Naive thymus-derived CD4-positive, alpha-beta T cell (primary cell): ENCODE measurements at places on chromosomes 5 and 9. TPM values are rescaled to one million over a fixed set of nuclear protein-coding genes. Genes with fewer than 3 reads are reported as not detected.

GPR21 gene
- 1.7 TPM in 1 of 2 replicates, not detected in the other for total RNA-seq

SEC24A gene
- 16.0 TPM for total RNA-seq

SPOCK1 gene
- 0.05 TPM in 1 of 2 replicates, not detected in the other for total RNA-seq

CCNJL gene
- total RNA-seq, result not detected

TMEM174 gene
- not detected in 2 replicates for total RNA-seq

CBY3 gene
- 0.62 TPM for total RNA-seq

FBP2 gene
- total RNA-seq, result not detected

SNCB gene
- not detected for total RNA-seq

SAXO1 gene
- not detected for total RNA-seq

HTR4 gene
- total RNA-seq, result not detected

ZDHHC21 gene
- total RNA-seq, result 5.7 TPM

CDK7 gene
- 21.8 TPM for total RNA-seq

PCDHB15 gene
- total RNA-seq, result not detected in 2 replicates

AMBP gene
- not detected for total RNA-seq

TEX48 gene
- not detected for total RNA-seq

DOLPP1 gene
- 11.9 TPM for total RNA-seq

YTHDC2 gene
- 42.5 TPM for total RNA-seq

TMEM215 gene
- not detected in 2 replicates for total RNA-seq

CCDC152 gene
- 5.5 TPM for total RNA-seq

DMGDH gene
- 0.58 TPM for total RNA-seq

GRIN1 gene
- total RNA-seq, result not detected
